ENCODE measurements at places on chromosomes 12 and 14.

DNA sequence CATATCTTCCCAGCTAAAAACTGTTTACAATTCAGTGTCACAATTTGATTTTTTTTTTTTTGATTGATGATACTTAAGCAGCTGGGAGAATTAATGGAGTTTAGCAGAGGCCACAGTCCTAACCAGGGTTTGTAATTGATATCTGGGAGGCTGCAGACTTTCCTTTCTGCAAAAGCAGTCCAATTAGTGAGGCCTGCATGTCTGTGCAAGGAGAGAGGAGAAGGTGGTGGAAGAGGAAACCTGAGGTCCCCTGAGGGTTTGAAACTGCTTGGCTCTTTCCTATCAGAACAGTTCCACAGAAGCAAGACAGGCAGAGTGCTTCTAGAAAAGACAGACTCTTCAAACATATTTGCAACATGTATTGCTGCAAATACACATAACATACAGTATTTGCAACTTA, 160.8 kb upstream of the KRR1 start:
- DNase-seq: peak; percentile 16

DNA sequence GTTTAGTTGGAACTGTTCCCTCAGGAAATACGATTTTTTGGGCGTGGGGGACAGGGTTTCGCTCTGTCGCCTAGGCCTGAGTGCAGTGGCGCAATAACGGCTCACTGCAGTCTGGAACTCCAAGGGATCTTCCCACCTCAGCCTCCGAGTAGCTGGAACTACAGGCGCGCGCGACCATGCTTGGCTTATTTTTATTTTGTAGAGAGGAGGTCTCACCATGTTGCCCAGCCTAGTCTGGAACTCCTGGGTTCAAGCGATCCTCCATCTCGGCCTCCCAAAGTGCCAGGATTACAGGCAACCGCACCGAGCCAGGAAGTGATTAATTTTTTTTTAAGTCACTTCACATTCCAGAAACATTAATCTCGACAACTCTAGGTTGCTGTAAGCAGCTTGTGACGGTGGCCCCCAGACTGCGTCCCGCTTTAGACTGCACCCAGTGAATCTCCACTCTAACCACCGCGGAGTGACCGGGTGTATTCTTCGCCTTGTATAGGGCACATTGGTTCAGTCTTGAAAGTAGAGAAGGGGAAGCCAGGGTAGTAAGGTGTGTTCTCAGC, 830 bp upstream of the MIS18BP1 start:
- DNase-seq: no peak

GRCh38 chr12:93785249-93786010, 108.3 kb downstream of the CRADD start:
- peak; percentile 40 for DNase-seq

- no peak for DNase-seq
These were observed 44.4 kb downstream of the GIT2 start for GRCh38 chr12:109951751-109952150.

Data from DND-41 (cell line).